ENCODE measurements at places on chromosomes 12 and 14. TPM values are rescaled to one million over a fixed set of nuclear protein-coding genes. Genes with fewer than 3 reads are reported as not detected.

GRCh38 chr12:89033062-89033461, 319.2 kb downstream of the DUSP6 start:
- DNase-seq: no peak

GRCh38 chr12:1930803-1931597, 12.5 kb upstream of the CACNA2D4 start:
- DNase-seq: no peak

GRCh38 chr12:81297601-81298000, 219.7 kb downstream of the ACSS3 start:
- DNase-seq: no peak

- DNase-seq: no peak
Observed at GRCh38 chr14:55927028-55927427, 191.2 kb upstream of the PELI2 start.

DNA sequence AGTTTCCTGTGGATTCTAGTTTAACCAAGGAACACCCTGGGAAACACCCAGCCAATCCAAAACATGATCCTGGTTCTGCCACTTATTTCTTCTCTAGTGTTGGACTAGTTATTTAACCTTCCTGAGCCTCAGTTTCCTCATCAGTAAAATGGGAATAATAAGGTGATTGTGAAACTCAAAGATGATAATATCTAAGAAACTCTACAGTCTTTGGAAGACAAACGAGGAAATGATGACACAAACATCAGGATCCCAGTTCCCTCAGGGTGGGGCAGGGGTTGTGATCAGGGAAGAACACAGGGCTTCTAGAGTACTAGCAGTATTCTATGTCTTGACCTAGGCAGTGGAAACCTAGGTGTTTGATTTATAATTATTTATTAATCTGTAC, 18.1 kb upstream of the TMEM106C start:
- no peak for DNase-seq

GRCh38 chr12:72792889-72793288, 520.7 kb downstream of the TRHDE start:
- DNase-seq: no peak

GRCh38 chr12:4271717-4272423, 1.7 kb upstream of the CCND2 start:
- DNase-seq: peak; percentile 88

- peak; percentile 93 for DNase-seq
Observed at GRCh38 chr14:64762044-64763034, 58.1 kb downstream of the PLEKHG3 start.

GRCh38 chr12:64890873-64891468, 66.5 kb downstream of the TBC1D30 start:
- DNase-seq: peak; percentile 54

DNA sequence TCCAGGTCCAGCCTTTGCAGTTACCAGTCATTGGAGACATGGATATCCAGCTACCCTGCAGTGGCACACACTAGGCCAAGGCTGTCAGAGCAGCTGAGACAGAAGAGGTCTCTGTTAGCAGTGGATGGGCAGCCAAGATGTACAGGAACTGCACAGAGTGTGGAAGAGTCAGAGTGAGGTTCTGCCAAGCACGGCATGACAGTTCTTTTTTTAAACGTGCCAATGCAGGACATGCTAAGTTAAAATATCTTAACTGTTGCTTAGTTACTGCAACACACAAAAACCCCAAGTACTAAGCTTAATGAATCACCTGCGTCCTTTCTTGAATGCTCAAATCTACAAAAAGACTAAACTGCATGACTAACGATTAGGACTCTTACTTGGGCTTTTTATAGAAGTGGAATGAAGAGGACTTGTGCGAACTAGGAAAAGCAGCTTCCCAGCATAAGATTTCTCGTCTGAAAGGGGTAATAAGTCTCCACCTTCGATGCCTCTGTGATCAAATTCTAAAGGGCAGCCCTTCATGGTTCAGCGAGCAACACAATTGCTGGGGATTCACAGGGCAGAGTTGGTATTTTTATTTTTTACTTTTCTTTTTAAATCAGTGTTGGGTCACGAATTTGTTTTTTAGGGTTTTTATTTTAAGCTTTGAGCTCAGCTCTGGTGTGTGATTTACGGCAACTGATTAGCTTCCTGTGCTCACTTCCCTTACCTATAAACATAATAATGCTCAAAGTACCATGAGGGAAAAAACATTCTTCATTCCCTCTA, 20.6 kb downstream of the MAPK1IP1L start:
- DNase-seq: no peak

- no peak for DNase-seq
Observed at GRCh38 chr14:39704594-39704993, 272.4 kb upstream of the FBXO33 start.

DNA sequence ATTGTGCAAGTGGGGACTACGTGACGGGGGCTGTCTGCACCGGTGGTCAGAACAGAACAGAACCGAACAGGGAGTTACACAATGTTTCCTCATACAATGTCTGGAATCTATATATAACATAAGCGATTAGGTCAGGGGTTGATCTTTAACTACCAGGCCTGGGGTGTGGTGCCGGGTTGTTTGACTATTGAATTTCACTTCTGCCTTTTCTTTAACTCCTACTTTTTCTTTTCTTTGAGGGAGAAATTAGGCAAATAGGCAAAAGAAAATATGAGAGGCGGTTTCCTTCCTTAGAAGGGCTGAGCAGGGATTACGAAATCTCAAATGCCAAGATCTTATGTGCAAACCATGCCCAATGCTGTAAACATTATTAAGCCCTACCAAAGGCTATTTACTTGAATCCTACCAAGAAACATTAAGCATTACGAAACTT, 140.3 kb downstream of the SLC38A6 start:
- DNase-seq: no peak

DNA sequence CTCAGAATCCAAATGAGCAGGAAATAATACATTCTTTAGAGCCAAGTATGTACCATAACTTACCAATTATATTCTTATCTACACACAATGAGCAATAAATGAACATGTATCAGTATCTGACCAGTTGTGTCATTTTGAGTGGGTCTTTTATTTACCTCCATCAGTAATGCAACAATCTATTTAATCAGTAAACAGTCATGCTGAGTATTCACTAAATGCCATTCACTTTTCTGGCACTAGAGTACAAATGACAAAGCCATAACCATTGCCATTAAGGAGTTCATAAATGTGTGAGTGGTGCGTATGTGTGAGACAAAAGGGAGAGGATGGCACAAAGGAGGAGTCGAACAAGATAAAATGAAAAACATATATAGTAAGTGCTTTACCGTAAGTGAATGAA, 1.5 kb upstream of the STRAP start:
- no peak for DNase-seq

The NEUROD4 gene
- polyA plus RNA-seq: not detected

Data from renal cortex interstitium (tissue), 15 donors.